HFFc6 (cell line): ENCODE measurements at places on chromosomes 5 and 9.

GRCh38 chr5:76582230-76583162 lies 40.7 kb downstream of the F2RL2 start:
- no peak overlapping the region for H3K27ac ChIP-seq
- no peaks in the 10 kb centered on the region for H3K36me3 ChIP-seq
- peaks cover 24% of the 10 kb centered on the region for H3K27me3 ChIP-seq
- no peaks in the 10 kb centered on the region for H3K4me1 ChIP-seq
- DNase-seq = no peak

DNA sequence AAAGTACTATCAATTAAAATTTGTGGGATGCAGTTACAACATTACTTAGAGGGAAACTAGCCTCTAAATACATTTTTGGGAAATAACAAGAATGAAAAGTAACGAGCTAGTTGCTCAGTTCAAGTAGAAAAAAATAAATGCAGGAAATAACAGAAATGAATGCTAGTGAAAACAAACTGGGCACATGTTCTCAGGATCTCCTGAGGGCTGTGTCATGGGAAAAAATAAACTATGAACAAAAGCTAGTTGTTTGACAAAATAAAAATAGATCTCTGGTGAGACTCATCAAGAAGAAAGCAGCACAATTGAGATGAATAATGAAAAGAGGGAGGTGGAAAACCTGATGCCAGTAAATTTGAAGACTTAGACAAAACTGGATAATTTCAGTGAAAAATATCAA lies 16.3 kb downstream of the IDNK start:
- H3K27me3 ChIP-seq = no peaks in the 10 kb centered on the region
- peaks cover 6% of the 10 kb centered on the region for H3K4me1 ChIP-seq
- H3K4me3 ChIP-seq = no peak overlapping the region
- no peak overlapping the region for H3K27ac ChIP-seq

DNA sequence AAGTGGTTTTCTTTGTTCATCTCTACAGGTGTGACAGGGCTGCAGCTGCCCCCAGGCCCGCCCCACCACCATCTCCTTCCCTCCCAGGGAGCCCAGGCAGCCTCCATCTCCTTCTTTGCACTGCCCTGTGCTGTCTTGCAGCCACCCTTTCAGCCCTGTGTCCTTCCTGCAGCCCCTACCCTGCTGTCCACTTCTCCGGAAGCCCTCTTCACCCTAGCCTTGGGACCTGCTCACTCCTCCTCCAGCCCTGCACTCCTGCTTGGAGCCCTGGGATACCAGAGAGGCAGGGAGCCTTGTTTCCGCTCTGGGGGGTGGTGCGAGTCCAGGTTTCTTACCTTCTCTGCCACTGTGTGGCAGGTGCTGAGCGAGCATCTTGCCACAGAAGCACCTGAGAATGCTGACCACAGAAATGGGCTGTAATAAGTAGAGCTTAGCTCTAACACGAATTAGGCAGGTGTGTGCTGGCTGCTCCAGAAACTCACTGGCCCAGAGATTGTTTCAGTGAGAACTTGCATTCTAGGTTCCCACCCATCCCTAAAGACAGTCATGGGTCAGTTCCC lies 51.3 kb upstream of the GADD45G start:
- no peak overlapping the region for H3K27ac ChIP-seq
- H3K36me3 ChIP-seq = no peaks in the 10 kb centered on the region
- DNase-seq = no peak
- H3K4me3 ChIP-seq = no peak overlapping the region

DNA sequence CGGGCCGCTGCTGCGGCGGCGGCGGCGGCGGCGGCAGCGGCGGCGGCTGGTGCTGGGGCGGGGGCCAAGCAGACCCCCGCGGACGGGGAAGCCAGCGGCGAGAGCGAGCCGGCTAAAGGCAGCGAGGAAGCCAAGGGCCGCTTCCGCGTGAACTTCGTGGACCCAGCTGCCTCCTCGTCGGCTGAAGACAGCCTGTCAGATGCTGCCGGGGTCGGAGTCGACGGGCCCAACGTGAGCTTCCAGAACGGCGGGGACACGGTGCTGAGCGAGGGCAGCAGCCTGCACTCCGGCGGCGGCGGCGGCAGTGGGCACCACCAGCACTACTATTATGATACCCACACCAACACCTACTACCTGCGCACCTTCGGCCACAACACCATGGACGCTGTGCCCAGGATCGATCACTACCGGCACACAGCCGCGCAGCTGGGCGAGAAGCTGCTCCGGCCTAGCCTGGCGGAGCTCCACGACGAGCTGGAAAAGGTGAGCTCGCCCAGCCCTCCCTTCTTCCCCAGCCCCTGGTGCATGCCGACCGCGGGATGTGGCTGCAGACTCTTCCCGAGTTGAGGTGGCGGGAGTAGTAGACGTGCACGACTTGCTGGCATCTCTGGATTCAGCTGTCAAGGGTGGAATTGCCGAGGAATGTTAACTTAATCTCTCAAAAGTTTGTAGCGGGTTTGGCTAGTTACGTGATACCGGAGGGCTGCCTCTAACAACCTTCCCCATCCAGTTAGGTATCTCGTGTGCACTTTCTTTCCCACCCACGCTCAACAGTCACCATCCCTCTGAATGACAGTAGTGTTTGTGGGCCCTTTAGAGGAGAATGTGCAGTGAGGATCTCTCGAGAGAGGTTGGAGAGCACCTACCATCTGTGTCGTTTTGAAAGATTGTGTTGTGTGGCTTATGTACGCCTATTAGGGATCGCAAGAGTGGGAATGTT lies 932 bp downstream of the SLC12A2 start:
- H3K4me3 ChIP-seq = peak overlapping the region; percentile 87
- peak overlapping the region; percentile 34; the same call in 1 of the 2 replicates for H3K27ac ChIP-seq
- peaks cover 37% of the 10 kb centered on the region for H3K4me1 ChIP-seq
- H3K36me3 ChIP-seq = peaks cover 7% of the 10 kb centered on the region
- peak; percentile 2 for DNase-seq

DNA sequence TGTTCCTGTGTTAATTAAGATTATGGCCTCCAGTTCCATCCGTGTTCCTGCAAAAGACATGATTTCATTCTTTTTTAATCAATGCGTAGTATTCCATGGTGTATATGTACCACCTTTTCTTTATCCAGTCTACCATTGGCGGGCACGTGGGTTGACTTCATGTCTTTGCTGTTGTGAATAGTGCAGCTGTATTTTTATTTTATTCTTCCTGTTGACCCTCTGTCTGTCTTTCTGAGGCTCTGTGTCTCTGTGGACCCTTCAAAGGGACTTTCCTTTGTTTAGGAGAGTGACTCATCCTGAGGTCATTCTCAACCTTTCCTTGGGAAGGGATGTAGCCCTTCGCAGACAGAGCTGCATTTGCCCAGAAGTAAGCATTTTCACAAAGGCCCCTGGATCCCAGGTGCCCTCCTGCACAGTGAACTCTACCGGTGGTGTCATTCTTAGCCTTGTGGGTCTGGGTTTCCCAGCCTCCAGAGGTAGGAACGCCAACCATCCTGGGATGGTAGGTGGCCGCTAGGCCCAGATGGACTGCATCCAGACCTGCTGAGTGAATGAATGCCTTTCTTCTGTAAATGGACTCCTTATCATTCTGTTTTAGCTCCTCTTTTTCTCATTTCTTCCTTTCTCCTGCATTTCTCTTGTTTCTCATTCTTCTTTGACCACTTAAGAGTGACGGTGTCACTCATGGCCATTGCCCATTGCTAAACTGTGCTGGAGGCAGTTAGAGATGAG lies 22.4 kb downstream of the TRIO start:
- H3K4me3 ChIP-seq = peak overlapping the region; percentile 37
- H3K36me3 ChIP-seq = peaks cover 66% of the 10 kb centered on the region
- peaks cover 3% of the 10 kb centered on the region; the same call in 1 of the 2 replicates for H3K27me3 ChIP-seq
- H3K27ac ChIP-seq = peak overlapping the region; percentile 84

DNA sequence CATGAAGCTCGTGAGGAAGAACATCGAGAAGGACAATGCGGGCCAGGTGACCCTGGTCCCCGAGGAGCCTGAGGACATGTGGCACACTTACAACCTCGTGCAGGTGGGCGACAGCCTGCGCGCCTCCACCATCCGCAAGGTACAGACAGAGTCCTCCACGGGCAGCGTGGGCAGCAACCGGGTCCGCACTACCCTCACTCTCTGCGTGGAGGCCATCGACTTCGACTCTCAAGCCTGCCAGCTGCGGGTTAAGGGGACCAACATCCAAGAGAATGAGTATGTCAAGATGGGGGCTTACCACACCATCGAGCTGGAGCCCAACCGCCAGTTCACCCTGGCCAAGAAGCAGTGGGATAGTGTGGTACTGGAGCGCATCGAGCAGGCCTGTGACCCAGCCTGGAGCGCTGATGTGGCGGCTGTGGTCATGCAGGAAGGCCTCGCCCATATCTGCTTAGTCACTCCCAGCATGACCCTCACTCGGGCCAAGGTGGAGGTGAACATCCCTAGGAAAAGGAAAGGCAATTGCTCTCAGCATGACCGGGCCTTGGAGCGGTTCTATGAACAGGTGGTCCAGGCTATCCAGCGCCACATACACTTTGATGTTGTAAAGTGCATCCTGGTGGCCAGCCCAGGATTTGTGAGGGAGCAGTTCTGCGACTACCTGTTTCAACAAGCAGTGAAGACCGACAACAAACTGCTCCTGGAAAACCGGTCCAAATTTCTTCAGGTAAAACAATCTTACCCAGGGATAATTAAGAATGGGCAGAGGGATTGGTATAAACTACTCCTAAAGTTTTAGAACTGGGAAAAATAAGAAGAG lies 12.9 kb downstream of the ITGA1 start:
- H3K4me1 ChIP-seq = peaks cover 67% of the 10 kb centered on the region
- peak overlapping the region; percentile 98 for H3K27ac ChIP-seq
- peak; percentile 79 for DNase-seq
- peak overlapping the region; percentile 99 for H3K4me3 ChIP-seq

DNA sequence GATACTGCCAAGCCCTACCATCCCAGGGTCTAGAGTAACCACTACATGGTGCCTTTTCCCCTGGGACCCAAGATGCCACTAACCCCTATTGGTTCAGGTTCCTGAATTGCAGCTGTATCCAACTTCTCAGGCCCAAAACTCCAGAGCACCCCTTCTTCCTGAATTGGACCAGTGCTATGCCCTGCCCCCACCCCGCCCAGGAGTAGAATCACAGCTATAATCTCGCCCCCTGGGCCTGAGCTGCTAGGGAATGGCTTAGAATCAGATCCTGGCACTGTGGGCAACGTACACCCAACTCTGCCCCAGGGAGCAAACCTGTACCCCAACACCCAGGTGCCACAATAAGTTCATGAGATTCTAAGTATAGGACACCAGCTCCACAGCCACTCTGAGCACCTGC lies 206.3 kb downstream of the CACNA1B start:
- no peak overlapping the region for H3K4me3 ChIP-seq
- H3K27me3 ChIP-seq = no peaks in the 10 kb centered on the region; the same call in 1 of the 2 replicates
- no peak for DNase-seq
- H3K27ac ChIP-seq = no peak overlapping the region
- peaks cover 10% of the 10 kb centered on the region for H3K36me3 ChIP-seq

GRCh38 chr5:37787742-37788141 lies 52.1 kb downstream of the GDNF start:
- H3K27ac ChIP-seq = peak overlapping the region; percentile 65; the same call in 1 of the 2 replicates
- no peaks in the 10 kb centered on the region for H3K27me3 ChIP-seq
- peaks cover 12% of the 10 kb centered on the region; the same call in 1 of the 2 replicates for H3K36me3 ChIP-seq
- H3K4me3 ChIP-seq = no peak overlapping the region
- peaks cover 68% of the 10 kb centered on the region for H3K4me1 ChIP-seq

GRCh38 chr5:173486355-173487225 lies 129.9 kb downstream of the BOD1 start:
- H3K4me1 ChIP-seq = peaks cover 8% of the 10 kb centered on the region
- no peaks in the 10 kb centered on the region for H3K36me3 ChIP-seq
- no peak for DNase-seq
- H3K27me3 ChIP-seq = peaks cover 22% of the 10 kb centered on the region
- H3K4me3 ChIP-seq = no peak overlapping the region

GRCh38 chr5:105639511-105639910 lies 2031.2 kb downstream of the EFNA5 start:
- DNase-seq = no peak
- peaks cover 5% of the 10 kb centered on the region for H3K36me3 ChIP-seq
- H3K27me3 ChIP-seq = no peaks in the 10 kb centered on the region
- H3K27ac ChIP-seq = no peak overlapping the region
- H3K4me1 ChIP-seq = no peaks in the 10 kb centered on the region

- H3K27me3 ChIP-seq = no peaks in the 10 kb centered on the region; the same call in 1 of the 2 replicates
- peak overlapping the region; percentile 93 for H3K27ac ChIP-seq
- DNase-seq = peak; percentile 82
- H3K36me3 ChIP-seq = peaks cover 7% of the 10 kb centered on the region
- H3K4me1 ChIP-seq = peaks cover 28% of the 10 kb centered on the region
Measured at GRCh38 chr9:136228107-136228875, 17.3 kb downstream of the QSOX2 start.

GRCh38 chr5:59599729-59600128 lies 293.8 kb downstream of the PDE4D start:
- no peak overlapping the region for H3K27ac ChIP-seq
- no peak overlapping the region for H3K4me3 ChIP-seq
- no peaks in the 10 kb centered on the region for H3K27me3 ChIP-seq
- no peak for DNase-seq
- no peaks in the 10 kb centered on the region for H3K36me3 ChIP-seq

DNA sequence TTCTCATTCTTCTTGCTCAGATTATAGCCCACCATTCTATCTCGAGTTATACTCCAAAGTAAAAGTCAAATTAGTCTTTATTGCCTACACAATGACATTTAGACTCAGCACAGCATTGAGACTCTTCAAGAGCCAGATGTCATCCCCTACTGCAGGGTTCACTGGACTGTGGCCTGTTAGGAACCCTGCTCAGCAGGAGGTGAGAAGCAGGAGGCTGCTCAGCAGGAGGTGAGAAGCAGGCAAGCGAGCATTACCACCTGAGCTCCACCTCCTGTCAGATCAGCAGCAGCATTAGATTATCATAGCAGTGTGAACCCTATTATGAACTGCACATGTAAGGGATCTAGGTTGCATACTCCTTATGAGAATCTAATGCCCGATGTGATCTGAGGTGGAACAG lies 12.7 kb upstream of the LIFR start:
- H3K36me3 ChIP-seq = no peaks in the 10 kb centered on the region
- H3K27me3 ChIP-seq = peaks cover 24% of the 10 kb centered on the region
- no peak overlapping the region for H3K4me3 ChIP-seq
- no peaks in the 10 kb centered on the region for H3K4me1 ChIP-seq
- H3K27ac ChIP-seq = no peak overlapping the region

DNA sequence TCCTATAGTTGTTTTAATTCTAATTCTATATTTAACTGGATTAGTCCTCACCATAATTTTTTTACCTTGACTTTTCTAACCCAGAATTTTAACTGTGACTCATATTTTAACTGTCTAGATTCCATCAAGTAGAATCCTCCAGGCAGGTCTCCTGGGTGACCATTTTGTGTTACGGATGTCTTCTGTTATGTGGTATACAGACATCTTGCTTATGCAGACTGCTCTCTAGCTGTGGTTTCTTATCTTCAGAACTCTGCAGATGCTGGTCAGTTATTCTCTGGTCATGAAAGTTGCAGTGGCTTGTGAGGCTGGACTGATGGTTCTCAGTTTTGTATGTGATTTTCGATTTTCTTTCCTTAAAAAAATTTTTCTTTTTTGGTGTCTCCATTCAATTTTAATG lies 139.4 kb downstream of the ATG10 start:
- H3K27ac ChIP-seq = no peak overlapping the region
- peaks cover 11% of the 10 kb centered on the region for H3K4me1 ChIP-seq
- H3K27me3 ChIP-seq = no peaks in the 10 kb centered on the region
- H3K4me3 ChIP-seq = no peak overlapping the region
